ENCODE measurements at places on chromosomes 7 and 10.

- DNase-seq, result peak; percentile 3
Observed at GRCh38 chr7:18038382-18038781, 10.7 kb upstream of the PRPS1L1 start.

- peak; percentile 5 for DNase-seq
Observed at GRCh38 chr7:101913851-101914250, 96.4 kb downstream of the CUX1 start.

DNA sequence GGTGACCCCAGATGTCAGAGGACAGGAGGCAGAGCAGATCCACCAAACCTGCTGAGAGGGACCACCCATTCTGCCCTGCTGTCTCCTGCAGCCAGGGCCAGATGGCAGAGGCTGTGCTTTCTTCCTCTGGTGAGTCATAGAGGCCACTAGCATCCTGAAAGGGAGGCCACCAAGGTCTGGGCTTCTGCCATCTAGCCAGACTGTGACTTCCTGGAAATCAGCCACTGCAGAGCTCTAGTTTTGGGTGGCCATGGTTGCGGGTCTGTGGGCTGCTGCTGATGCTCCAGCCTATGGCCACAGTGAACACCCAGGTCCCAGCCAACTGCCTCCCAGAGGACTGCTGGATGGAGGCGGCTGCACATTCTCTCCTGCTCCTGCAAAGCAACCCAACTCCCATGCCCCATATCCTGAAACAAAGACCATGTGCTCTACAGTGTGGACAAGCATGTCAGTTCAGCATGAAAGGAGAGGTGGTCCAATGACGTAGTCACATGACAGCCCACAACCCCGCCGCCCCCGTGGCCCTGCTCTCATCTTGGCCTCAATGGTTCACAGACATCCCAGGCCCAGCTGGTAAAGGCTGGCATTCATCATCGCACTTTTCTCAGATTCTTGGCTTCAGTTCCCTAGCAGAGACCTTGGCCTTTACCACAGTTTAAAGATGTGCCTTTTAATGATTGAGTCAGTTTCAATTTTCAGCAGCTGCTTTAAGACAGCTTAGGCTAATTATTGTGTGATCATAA is 73.9 kb upstream of the CXCL12 start:
- DNase-seq, result no peak

DNA sequence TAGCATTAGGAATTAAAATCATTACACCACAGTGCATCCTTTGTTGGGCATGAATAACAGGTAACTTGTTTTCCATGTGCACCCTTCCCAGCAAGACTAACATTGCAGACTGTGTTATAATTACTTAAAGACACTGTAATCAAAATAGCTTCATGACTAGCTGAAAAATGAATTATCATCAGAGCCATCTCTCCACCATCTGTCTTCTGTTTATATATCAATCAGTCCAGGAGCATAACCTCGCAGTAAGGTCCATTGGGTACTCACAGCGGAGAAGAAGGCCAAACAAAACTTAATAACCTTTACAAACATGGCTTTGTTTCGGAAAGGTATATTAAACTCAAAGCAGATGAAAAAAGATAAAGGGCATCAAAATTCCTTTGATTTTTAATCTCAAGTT is 90.6 kb downstream of the ODAD2 start:
- peak; percentile 0 for DNase-seq

- no peak for DNase-seq
Observed at GRCh38 chr7:158476331-158476932, 111.2 kb downstream of the PTPRN2 start.

DNA sequence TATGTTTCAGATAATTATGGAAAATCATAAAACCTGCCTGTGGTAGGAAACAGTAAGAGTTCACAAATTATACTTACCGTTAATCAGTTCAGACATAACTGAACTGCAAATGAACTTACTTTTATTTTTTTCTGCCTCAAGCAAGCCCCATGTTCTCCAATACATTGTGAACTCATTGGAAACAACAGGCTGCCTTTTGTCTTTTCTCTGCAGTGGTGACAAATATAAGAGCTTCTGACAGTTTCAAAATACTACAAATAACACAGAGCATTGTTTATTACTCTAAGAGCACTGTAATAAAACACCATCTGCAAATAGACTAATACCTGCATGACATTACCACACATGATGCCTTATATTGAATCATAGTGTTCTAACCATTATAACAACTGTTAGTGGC is 94.0 kb upstream of the CDCA7L start:
- DNase-seq, result no peak

- peak; percentile 17 for DNase-seq
Observed at GRCh38 chr10:69846293-69846921, 44.7 kb downstream of the COL13A1 start.

GRCh38 chr7:49597805-49598204 is 175.6 kb upstream of the VWC2 start:
- DNase-seq, result no peak

GRCh38 chr7:120852700-120853099 is 5.2 kb downstream of the TSPAN12 start:
- no peak for DNase-seq

DNA sequence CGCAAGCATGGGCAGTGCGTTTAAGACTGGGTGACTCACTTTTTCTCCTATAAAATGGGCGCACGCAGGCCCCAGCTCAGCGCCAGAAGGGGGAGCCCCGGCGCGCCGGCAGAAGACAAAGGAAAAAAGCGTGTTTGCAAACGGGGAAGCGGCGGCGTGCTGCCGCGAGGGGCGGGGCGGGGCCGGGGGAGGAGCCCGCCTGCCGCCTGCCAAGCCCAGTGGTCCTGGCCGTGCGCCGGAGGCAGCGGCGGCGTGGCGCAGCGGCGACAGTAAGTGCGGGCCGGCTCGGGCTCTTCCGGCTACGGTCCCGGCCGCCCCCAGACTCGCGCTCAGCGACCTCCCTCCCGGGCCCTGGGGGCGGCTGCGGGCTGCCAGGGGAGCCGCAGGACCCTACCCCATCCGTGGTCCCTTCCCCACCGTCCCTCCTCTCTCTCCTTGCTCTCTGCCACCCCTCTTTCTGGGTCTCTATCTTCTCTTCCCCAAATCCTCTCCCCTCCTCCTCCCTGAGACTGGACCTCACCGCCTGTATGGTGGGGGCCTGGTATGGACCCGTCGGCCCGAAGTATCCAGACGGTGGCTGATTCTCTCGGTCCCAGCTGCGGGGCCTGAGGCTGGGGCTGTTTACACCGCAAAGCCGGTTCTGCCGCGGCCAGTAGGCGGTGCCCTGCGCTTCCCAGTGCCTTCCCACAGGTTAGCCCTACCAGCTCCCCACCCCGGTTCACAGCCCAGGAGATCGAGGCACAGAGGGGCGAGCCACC is at the start of gene SLC29A3:
SLC29A3 (plus strand) TSS at position 218 of the 758 bp plus-strand sequence; CDS start at position 269, 51 bp downstream.
- DNase-seq, result peak; percentile 64

- DNase-seq, result no peak
Observed at GRCh38 chr10:109219935-109220605, 703.2 kb downstream of the XPNPEP1 start.

GRCh38 chr10:66917104-66917503 is 8.7 kb upstream of the LRRTM3 start:
- DNase-seq, result no peak

- no peak for DNase-seq
Observed at GRCh38 chr7:3738964-3739363, 437.9 kb downstream of the SDK1 start.

DNA sequence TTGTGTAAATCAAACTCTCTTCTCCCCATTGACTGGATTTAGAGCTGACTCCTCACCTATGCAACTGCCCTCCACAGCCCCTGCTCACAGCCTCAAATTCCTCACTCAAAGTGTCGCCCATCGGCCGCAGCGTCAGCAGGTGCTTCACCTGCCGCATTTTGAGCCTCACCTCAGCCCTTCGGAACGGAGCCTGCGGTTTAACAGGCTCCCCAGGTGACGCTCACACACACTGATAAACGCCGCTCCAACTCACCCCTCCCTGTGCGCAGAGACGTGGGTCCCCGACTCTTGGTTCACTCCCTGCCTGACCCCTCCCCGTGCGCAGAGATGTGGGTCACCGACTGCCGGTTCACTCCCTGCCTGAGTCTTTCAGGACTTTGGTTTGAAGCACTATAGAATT is 57.1 kb downstream of the CARD11 start:
- no peak for DNase-seq

DNA sequence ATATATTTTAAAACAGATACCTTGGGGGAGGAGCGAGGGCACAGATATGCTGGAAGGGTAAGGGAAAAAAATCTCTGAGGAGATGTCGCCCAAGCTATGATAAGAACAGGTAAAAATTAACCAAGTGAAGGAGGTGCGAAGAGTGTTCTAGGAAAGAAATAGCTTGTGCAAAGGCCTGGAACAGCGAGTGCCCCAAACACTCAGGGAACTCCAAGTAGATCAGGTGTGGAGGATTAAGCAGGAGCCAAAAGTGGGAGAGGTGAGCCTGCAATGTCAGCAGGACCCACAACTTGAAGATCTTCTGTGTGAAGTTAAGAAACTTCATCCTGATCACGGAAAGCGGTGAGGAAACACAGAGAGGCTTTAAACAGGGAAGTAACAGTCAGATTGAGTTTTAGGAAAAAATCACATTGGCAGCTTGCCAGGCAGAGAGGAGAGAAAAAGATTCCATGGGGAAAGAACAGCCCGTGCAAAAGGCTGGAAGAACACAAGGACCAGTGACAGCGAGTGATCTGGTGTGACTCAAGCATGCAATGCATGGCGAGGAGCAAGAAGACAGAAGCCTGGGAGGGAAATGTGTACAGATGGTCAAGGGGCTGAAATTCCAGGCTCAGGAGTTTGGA is 30.7 kb downstream of the FGF8 start:
- peak; percentile 55 for DNase-seq

GRCh38 chr10:121015916-121016315 is 164.8 kb downstream of the WDR11 start:
- no peak for DNase-seq

DNA sequence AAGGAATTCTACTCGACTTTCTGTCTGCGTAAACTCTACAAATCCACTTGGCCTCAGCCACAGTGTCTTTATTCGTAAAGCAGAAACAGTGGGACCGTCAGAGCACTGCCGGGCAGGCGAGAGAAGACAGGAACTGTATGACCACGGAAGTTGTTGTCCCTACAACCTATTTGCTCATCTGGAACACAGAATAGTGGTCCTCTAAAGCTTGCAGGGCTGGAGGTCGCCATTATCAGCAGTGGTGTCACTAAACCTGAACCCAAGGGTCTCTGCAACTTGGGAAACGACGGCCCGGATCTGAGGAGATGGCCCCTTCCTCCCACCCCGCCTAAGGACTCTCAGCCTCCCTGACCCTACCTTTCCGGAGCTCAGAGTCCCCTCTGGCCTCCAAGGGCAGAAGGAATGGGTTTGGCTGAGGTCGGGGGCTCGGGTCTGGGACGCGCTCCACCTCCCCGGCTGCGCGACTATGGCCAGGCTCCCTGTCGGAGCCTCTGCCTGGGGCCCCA is 442 bp downstream of the STYXL1 start:
- no peak for DNase-seq

DNA sequence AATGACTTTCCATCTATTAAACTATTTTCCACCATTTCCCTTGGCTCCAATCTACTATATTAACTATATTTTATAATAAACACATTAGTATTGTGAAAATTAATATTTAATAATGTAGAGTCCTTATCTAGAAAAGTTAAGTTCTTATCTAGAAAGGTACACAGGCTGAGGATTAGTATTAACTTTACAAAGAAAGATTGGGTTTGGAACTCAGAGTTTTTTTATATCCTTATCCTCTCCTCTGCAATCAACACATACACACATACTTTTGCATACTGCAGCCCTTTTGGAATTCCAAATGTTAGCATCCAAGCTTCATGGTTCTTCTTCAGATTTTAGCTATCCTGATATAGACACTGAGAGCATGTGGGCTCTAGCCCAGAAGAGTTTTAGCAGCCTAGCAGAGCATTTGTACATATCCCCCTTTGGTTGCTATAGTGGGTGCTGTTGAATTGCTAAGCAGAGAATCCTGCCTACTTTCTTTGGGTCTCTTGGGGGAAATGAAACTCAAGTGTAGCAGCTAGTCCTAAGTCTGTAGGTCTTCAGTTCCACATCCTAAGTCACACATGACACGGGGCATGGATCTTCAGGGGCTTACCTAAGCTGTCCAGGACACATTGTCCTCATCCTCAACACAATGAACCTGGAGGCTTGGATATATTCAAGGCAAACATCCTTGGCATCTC is 874.6 kb downstream of the LRMDA start:
- DNase-seq, result no peak

DNA sequence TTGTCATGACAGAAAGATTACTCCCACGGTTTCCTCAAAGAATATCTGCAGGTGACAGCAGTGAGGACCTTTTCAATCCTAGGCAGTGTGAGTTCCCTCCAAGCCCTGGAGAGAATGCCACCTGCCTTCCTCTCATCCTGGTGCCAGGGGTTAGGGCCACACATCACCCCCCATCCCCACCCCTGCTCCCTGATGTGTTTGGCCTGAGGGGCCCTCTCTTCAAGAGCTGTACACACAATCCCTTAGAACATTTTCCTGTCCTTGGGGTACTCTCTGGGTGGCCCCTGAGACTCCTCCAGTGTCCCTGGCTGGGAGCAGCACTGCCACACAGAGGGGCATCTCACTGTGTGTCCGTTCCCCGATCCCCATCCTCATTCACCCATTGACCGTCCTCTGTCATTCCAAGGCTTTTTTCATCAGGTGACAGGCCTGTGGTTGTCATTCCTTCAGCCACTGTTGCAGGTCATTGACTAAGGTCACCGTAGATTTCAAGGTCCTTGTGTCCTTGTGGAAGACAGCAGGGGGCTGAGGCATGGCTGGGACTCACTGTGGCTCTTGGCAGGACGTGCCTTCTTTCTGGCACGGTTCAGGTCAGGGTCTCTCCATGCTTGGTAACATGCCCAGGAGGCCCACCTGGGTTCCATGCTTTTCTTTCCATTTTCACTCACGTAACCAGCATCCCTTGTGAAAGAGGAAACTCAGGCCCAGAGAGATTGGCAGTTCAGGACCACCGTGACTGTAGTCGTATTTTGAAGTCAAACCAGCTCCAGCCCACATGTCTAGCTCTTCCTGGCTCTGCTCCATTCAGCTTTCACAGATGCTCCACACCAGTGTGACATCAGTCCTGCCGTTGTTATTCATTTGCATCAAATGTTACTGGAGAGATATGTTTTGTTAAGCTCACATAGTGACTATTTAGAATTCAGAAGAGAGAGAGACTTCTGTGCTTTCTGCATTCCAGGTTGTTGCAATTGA is 26.8 kb upstream of the BTBD16 start:
- DNase-seq, result no peak

DNA sequence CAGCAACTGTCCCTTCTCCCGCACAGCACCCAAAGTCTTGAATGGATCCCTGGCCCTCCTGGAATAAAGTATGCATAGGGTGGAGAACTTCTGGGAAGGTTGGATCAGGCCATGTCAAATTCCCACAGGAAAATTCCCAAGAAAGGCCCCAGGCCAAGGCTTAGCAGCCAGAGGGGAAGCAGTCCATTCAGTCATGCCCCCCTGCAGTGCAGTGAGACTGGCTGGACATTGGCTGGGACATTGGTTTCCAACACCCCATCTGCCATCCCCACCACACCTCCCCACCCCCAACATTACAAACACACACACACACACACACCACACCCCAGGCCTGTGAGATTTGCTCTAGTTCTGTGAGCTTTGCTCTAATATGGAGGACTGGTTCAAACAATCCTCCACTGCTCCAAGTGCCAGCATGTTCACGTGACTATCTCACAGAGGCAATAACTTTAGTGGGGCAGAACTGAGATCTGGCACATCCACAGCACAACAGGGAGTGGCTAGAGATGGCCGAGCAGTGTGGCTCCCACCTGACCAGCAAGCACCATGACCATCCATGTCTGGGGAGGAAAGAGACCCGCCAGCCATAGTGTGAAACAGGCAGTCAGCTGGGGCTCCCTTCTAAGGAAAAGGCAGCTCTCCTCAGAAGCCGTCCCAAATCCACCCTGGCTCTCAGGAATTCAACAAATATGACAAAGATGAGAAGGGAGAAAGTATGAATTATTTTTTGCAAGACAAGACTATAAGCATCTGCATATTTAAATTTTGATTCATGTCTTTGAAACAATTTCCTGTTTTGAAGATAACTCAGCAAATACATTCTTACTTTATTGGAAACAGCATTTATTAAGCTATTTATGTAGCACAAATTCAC is 6.7 kb upstream of the FAM170B start:
- no peak for DNase-seq
